Fibroblast of pulmonary artery (primary cell): ENCODE measurements at places on chromosomes 13 and 19.

DNA sequence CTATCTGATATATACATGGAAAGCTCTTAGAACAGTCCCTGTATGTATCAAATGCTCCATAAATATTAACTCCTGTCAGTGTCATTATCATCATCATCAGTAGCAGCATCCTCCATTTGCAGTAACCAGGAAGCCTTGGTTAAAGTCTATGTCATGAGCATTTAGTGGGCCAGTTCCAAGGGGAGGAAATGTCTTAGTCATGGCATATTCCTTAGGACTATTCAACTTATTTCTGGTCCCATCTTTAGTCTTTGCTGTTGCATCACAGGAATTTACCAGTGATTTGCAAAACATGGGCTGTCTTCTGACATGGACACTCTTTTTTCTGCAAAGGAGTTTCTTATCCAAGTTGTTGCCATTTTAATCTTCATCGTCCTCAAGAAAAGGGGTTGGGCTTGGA is 98.4 kb downstream of the WDFY2 start:
- DNase-seq: peak; percentile 58

- peak; percentile 45 for DNase-seq
Observed at GRCh38 chr19:4581666-4582553, 22.4 kb upstream of the SEMA6B start.

GRCh38 chr13:35014606-35015213 is 72.6 kb downstream of the NBEA start:
- DNase-seq: no peak

DNA sequence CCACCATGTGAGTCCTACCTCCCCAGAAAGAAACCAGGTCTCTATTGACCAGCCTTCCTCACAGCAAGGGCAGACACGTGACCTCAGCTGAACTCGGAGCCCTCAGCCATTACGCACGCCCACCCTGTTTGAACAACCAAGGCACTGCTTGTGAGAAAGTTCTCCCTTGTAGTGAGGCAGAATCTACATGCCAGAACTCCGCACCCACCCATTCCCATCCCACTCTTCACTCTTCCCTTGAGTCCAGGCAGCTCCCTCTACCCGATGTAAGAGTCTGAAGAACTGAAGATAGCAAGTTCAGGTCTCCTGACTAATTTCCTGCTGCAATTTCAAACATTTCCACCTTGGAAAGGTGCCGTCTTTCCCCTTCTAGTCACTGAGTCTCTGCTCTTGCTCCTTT is 6.4 kb downstream of the NOVA2 start:
- DNase-seq: no peak

DNA sequence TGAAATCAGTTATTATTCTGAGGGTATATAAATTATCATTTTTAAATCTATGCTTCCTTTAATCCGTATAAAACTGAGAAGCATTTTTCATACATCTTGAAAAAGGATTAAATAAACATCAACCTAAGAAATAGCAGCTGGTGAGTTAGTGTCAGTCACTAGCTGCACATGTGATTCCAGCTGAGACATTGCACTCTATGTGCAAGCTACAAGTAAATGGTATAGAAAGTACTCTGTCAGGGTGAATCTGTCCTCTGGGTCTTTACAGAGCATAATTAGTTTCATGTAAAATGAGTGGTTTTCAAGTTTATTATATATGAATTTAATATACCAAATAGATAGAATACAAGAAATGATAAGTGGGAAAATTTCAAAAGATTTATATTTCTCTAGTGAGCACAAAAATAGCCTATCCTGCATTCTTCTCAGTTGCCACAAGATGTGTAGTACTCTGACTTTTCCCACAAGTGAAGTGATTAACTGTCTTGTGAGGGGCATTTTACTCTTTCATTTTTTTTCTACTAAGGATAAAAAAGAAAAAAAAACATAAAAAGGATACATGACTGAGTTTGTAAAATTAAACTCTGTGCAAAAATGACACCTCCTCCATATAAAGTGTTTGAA is 1372.1 kb downstream of the PCDH9 start:
- peak; percentile 4 for DNase-seq

GRCh38 chr13:50509167-50509566 is 334.3 kb downstream of the DLEU7 start:
- DNase-seq: no peak

- DNase-seq: peak; percentile 75
Observed at GRCh38 chr19:54266133-54266532, 9.1 kb upstream of the LILRB5 start.

DNA sequence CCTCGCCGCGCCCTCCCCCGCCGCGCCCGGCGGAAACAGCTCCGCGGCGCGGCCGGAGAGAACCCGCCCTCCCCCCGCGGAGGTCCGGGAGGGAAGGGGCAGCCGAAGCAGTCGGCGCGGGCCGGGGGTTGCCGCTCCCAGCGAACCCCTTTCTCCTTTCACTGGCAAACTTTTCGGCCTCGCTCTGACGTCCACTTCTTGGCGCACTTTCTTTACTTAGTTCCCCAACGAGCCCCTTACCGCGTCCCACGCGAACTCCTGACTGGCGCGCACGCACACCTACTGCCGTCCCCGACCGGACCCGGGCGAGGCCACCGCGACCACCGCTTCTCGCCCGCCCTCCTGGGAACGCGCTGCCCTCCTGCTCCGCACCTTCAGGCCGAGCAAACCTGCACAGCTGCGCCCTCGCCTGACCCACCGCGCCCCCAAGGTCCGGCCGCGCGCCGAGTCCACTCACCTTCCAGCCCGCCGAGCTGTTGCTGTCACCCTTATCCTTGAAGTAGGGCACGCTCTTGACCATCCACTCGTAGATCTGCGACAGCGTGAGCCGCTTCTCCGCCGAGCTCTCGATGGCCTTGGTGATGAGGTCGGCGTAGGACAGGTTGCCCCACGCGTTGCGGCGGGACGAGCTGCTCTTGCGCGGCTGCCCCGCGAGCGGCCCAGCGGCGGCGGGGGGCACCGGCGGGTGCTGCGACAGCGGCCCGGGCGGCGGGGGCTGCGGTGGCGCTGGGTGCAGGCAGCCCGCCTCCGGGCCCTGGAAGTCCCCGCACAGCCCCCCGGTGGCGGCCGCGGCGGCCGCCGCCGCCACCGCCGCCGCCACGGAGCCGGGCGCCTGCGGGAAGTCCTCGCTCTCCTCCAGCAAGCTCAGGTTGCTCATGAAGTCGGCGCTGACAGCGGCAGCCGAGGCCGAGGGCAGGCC is 1.1 kb downstream of the FOXO1 start:
- no peak for DNase-seq

DNA sequence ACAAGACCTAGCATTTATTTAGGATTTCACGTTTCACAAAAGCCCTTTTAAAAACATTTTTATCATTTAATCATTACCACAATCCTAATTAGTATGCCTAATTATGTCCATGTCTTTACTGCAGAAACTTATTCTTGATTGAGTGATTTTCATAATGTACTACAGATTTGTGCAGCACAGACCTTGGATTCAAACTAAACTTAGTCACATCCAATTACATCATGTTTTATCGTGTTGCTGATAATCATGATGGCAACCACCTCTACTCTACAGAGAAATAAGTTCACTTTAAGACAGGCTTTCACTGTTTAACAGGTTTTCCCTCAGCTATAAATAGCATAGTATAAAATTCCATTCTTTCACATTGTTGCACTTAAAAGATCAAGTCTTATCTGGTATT is 240.9 kb upstream of the RFC3 start:
- peak; percentile 58 for DNase-seq

DNA sequence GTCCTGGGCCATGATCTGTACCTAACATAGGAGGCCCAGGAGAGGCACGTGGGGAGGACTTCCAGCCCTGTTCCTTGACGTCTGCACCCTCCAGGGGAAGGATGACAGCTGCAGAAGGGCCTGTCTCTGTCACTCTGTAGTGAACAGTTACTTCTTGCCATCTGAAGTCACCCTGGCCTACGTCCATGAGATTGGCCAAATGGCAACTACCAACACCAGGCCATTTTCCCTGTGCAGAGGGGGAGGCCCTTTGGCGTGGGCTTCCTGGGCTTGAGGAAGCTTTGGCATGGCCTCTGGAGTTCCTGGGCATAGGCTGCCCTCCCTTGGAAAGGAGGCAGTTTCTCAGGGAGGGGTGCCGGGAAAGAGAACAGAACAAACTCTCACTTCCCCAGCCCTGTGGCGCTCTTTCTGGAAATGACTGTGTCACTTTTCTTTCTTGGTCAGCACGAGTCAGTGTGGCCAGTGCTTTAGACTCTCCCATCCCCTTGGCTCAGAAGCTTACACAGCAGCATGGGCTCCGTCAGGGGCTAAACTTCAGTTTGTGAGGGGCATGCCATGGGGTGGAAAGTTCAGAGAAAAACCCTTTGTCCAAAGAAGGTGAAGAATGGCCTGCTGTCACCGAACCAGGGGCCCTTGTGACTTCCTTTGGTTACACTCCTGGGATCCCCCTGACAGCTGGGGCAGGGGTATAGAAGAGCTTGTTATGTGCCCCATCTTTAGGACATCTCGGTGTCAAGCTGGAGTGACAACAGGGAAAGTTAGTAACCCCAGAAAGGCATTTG is 5.3 kb downstream of the CARM1 start:
- no peak for DNase-seq

- DNase-seq: no peak
Observed at GRCh38 chr19:42226886-42227285, 6.8 kb downstream of the ZNF526 start.

- peak; percentile 34 for DNase-seq
Observed at GRCh38 chr13:98184792-98185191, 7.7 kb upstream of the RNF113B start.

GRCh38 chr13:77430377-77430951 is 103.6 kb upstream of the MYCBP2 start:
- DNase-seq: no peak

- no peak for DNase-seq
Observed at GRCh38 chr13:66468656-66469055, 761.5 kb downstream of the PCDH9 start.
